ENCODE measurements at places on chromosomes 1 and 21.
A peak's percentile ranks its signal among the peaks of the same experiment; 100 is the strongest.

DNA sequence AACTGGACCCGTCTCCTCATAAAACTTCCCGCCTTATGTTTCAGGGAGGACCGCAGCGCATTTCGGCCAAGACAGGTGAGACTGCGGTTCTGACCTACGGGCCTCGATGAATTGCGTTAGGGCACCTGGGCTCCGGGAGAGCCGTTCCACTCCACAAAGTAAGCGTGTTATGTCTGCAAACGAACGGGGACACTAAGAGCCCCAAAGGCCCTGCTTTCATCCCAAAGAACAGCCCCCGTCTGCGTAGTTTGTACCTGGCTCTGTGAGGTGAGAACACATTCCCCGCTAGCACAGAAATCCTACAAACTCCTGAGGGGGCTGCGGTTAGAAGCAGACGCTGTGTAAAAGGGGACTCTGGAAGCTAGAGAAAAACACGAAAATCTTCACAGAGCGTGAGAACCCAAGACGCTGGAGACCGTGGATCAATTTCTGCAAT is 41.6 kb upstream of the PPIAL4F start:
- DNase-seq, result no peak

- DNase-seq, result peak; percentile 50
These were observed 23.5 kb upstream of the RSBN1 start for GRCh38 chr1:113835686-113836290.

GRCh38 chr1:212791261-212791675 is 309 bp downstream of the NSL1 start:
- DNase-seq, result no peak

- DNase-seq, result no peak
These were observed 20.9 kb downstream of the PTPRU start for GRCh38 chr1:29256979-29257804.

- no peak for DNase-seq
These were observed 37.1 kb downstream of the ALPL start for GRCh38 chr1:21546122-21546825.

DNA sequence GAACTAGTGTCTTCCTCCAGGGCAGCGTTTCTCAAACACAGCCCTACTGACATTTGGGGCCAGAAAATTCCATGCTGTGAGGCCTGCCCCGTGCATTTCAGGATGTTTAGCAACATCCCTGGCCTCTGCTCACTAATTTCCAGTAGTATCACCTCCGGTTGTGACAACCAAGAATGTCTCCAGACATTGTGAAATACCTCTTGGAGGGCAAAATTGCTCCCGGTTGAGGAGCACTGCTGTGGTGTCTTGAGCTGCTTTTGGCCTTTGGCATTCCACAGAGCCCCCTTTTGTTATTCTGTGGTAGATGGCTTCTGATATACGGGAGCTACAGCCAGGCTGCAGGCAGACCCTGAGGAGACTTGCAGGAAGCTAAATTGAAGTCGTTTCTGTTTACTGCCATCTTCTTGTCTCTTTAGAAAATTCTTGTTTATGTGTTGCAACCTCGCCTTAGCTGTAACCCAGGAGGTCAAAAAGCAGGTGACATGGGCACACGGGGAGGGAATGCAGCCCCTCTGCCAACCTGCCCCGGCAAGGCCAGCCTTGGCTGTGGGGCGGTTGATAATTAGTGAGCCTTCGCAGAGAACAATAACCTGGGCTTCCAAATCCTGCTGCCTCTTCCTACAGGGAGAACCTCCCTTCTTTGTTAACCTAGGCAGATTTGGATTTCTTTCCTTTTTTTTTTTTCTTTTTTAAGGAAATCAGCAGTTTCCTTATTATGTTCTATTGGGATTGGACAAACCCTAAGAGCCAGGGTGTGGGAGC is 74.7 kb upstream of the AKT3 start:
- DNase-seq, result no peak

- no peak for DNase-seq
These were observed 258.1 kb downstream of the SDCCAG8 start for GRCh38 chr1:243513726-243514491.

DNA sequence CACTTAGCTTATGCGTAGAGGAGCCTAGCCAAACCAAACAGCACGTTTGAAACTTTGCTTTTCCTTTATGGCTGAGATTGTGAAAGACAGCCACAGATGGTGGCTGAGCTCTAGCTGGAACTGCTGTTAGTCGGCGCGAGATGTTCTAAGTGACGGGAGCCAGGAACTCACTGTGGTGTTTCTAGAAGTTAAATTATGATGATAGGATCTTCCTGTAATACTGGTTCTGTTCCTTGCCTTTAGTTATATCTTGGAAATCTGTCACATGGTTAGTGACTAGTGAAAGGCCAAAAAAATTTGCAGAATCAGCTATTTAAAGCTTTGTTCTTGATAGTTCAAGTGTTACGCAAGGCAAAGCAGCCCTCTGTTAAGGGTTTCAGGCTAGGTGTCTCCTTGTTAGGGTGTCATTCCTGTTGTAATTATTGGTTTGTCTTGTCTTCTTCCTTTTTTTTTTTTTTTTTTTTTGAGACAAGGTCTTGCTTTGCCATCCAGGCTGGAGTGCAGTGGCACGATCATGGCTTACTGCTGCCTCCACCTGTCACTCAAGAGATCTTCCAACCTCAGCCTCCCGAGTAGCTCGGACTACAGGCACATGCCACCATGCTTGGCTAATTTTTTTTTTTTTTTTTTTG is 22.6 kb downstream of the AK4 start:
- no peak for DNase-seq

Measured in CD4-positive, alpha-beta T cell treated with Interleukin-6 at 100 ng/mL for 8 hours (primary cell).